ENCODE measurements at places on chromosomes 13 and 19. TPM values are rescaled to one million over a fixed set of nuclear protein-coding genes. Genes with fewer than 3 reads are reported as not detected.

The EXOC3L2 gene
- not detected for total RNA-seq

The COLGALT1 gene
- 74.7 TPM for total RNA-seq

The CD33 gene
- 0.58 TPM for total RNA-seq

The FCGBP gene
- total RNA-seq = 79.4 TPM

The CASP14 gene
- not detected for total RNA-seq

The CPT1C gene
- 1.5 TPM for total RNA-seq

The TIMM44 gene
- 71.6 TPM for total RNA-seq

The SYNGR4 gene
- total RNA-seq = not detected

The CBARP gene
- total RNA-seq = not detected

GRCh38 chr13:21402586-21403307 lies 56.4 kb downstream of the ZDHHC20 start:
- H3K27me3 ChIP-seq = no peaks in the 10 kb centered on the region
- H3K4me3 ChIP-seq = no peak overlapping the region
- H3K4me1 ChIP-seq = peaks cover 15% of the 10 kb centered on the region
- no peak overlapping the region for H3K27ac ChIP-seq
- DNase-seq = no peak
- H3K36me3 ChIP-seq = no peaks in the 10 kb centered on the region

DNA sequence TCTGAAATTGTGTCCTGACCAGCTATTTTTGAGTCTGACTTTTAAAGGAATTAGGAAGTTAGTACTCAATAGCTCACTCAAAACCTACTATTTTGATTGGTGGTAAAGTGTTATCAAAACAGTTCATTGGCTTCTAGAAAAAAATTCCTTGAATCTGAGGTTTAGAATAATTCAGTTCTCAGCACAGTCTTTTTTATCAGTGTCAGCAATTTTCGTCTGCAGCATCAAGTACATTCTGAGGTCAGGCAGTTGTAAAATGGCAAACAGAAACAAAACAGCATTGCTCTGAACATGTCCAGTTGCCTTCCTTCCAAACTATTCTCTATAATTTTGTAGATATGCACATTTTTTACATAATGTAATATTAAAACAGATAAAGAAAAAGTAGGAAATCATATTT lies 1644.1 kb downstream of the SLITRK5 start:
- no peaks in the 10 kb centered on the region for H3K4me1 ChIP-seq
- no peak overlapping the region for H3K4me3 ChIP-seq
- no peak overlapping the region for H3K27ac ChIP-seq

GRCh38 chr13:44165221-44165888 lies 208.3 kb upstream of the SERP2 start:
- H3K4me3 ChIP-seq = no peak overlapping the region
- H3K27me3 ChIP-seq = no peaks in the 10 kb centered on the region
- no peaks in the 10 kb centered on the region for H3K36me3 ChIP-seq

DNA sequence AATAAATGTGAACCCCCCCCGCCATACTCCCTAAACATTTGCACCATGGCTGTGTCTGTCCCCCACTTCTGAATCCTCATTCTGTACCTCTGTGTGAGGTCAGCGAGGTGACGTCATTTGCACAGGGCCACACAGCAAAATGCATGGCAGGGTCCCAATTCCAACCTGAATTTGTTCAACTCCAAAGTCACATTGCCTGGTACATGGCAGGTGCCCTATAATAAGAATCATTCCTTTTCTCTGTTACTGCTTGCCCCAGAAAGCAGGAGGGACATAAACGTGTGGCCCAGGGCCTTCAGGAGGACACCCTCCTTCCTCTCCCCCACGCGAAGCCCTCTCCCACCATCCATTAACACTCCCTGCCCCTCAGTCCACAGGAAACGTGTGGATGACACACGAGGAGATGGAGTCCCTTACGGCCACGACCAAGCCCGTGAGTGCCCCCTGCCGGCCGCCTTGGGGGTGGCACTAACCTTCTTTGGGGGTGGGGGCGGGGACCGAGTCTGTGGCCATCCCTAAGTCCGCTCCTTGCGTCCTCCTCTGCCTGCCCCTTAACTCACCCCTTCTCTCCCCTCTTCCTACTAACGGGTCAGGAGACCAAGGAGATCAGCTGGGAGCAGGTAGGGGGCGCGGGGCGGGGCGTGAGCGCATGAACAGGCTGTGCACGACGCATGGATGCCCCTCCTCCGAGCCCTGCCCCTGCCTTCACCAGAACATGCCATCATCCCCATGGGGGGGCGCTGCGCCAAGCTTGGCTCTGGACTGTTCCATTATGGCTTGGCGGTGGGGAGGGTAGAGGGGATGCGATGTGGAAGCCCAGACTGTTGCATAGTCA lies 9.4 kb downstream of the HRC start:
- H3K4me1 ChIP-seq = peaks cover 39% of the 10 kb centered on the region
- no peak overlapping the region for H3K27ac ChIP-seq
- H3K4me3 ChIP-seq = no peak overlapping the region
- H3K27me3 ChIP-seq = peaks cover 31% of the 10 kb centered on the region

DNA sequence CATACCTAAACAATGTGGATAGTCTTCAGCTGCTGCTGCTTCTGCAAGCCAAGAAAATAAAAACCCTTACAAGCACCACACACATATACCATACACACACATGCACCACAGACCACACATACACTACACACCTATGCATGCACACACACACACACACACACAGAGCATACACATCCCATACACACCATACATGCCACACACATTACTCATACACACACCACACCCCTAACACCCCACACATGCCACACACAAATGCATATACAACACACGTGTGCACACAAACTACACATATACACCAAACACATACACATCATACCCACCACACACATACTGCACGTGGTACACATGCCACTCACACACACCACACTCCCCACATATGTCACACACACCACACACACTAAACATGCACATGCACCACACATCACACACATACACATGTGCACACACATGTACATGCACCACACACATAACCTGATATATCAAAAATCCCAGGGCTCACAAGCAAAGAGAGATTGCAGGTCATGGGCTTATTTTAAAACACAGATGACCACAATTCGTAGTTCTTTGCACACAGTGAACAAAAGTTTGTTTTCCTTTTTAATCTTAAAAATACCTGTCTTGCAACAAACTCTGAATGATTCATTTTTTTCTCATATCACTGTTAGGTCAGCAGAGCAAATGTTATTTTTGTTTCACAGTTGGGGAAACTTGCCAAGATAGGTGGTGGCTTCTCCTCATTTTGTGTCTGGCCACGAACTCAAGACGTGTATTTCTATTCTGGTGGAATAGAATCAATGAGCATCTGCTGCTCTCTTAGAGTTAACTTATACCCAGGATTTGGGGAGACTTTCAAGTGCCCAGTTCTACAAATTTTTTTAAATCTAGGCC lies 456.6 kb downstream of the FGF9 start:
- H3K27ac ChIP-seq = no peak overlapping the region
- no peaks in the 10 kb centered on the region for H3K36me3 ChIP-seq
- peaks cover 6% of the 10 kb centered on the region for H3K4me1 ChIP-seq
- H3K4me3 ChIP-seq = no peak overlapping the region

- no peak for DNase-seq
- no peak overlapping the region for H3K4me3 ChIP-seq
- H3K27ac ChIP-seq = no peak overlapping the region
- H3K4me1 ChIP-seq = no peaks in the 10 kb centered on the region
These were observed 1358.1 kb downstream of the EFNB2 start for GRCh38 chr13:105177265-105177900.

- no peak for DNase-seq
- H3K27me3 ChIP-seq = no peaks in the 10 kb centered on the region
- H3K4me1 ChIP-seq = peaks cover 44% of the 10 kb centered on the region
- peak overlapping the region; percentile 99 for H3K27ac ChIP-seq
These were observed 685 bp upstream of the SUPT5H start for GRCh38 chr19:39444598-39445195.

GRCh38 chr13:110000534-110001345 lies 214.4 kb upstream of the IRS2 start:
- H3K4me3 ChIP-seq = no peak overlapping the region
- H3K27ac ChIP-seq = no peak overlapping the region
- no peaks in the 10 kb centered on the region for H3K4me1 ChIP-seq

GRCh38 chr19:57949702-57950101 lies 2.2 kb upstream of the ZNF256 start:
- H3K4me1 ChIP-seq = peaks cover 18% of the 10 kb centered on the region
- H3K4me3 ChIP-seq = no peak overlapping the region
- H3K27ac ChIP-seq = no peak overlapping the region
- no peak for DNase-seq
- H3K36me3 ChIP-seq = no peaks in the 10 kb centered on the region

- no peaks in the 10 kb centered on the region for H3K36me3 ChIP-seq
- H3K4me1 ChIP-seq = no peaks in the 10 kb centered on the region
- H3K27ac ChIP-seq = no peak overlapping the region
- no peak overlapping the region for H3K4me3 ChIP-seq
These were observed 504.9 kb downstream of the DIAPH3 start for GRCh38 chr13:59658738-59659330.

DNA sequence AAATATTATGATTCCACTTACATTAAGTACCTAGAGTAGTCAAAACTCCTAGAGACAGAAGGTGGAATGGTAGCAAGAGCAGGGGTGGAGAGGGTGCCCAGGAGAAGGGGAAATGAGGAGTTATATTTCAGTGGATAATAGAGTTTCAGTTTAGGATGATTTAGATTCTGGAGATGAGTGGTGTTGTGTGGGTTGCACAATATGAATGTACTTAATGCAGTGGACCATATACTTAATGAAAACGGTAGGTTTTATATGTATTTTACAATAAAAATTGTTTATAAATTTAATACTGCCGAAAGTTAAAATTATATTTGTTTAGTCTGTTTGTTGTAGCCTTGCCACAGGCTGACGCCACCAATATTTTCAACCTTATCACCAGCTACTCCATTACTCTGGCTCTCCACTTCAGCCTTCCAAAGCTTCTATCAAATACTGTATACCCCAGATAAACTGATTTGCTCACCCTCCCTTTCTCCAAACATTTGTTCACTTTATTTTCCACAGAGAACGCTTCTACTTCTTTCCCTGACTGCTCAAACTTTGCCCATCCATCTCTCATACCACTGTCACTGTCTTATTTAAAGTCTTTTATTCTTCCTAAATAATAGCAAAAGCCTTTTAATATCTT lies 1.4 kb upstream of the RBM26 start:
- no peaks in the 10 kb centered on the region for H3K36me3 ChIP-seq
- DNase-seq = no peak
- no peaks in the 10 kb centered on the region for H3K27me3 ChIP-seq
- H3K4me3 ChIP-seq = no peak overlapping the region

DNA sequence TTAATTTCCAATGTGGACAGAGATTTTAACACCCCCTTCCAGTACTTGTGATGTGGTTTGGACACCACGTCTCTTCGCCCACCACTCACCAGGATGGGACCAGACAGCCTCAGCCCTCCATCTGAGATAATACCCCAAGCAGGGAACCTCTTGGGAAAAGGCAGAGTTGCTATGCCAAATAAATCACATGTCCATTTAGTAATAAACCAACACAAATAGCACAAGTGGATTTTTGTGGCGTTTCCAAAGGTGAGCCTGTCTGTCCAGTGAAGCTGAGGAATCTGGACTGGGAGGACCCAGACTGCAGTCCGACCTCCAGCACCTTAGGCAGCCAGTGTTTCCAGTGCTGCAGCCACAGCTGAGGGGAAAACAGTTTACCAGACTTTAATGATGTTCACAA lies 34.1 kb upstream of the GAS6 start:
- H3K4me1 ChIP-seq = no peaks in the 10 kb centered on the region
- no peak for DNase-seq
- H3K27me3 ChIP-seq = peaks cover 7% of the 10 kb centered on the region
- no peak overlapping the region for H3K4me3 ChIP-seq

DNA sequence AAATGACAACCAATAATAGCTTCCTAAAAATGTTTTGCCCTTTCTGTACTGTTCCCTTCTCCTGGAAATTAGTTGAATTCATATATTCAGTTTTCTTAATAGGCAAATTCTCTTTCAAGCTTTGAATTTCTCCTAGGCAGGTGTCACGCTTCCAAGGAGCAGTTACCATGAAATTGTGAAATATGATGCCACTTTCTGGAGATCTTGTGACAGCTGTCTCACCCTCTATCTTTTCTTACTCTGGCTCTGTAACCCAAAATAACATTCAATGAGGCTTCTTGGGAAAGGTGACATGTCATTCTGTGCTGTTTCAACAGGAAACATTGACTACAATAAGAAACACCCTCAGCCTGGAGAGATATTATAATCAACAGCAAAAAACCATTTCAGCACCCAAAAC lies 80.3 kb upstream of the MRI1 start:
- H3K36me3 ChIP-seq = no peaks in the 10 kb centered on the region
- no peak overlapping the region for H3K27ac ChIP-seq
- H3K4me3 ChIP-seq = no peak overlapping the region
- no peaks in the 10 kb centered on the region for H3K4me1 ChIP-seq
- H3K27me3 ChIP-seq = no peaks in the 10 kb centered on the region

DNA sequence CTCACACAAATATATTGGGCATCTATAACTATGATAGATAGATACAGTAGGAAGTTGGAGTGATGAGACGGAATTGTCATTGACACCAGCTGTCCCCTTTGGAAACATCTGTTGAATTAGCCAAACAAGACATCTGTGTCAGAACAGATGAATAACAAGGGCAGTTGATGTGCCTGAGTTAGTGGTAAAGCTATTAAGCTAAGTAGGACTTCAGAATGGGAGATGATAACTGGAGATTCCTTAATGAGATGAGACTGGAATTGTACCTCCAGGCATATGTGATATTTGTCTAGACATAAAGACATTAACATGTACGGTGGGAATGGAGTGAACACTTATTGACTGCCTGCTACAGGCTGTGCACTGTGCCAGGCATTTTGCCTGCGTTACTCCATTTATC lies 78.7 kb downstream of the MBNL2 start:
- H3K27ac ChIP-seq = no peak overlapping the region
- H3K4me1 ChIP-seq = peaks cover 17% of the 10 kb centered on the region

- H3K27me3 ChIP-seq = no peaks in the 10 kb centered on the region
- no peak for DNase-seq
- no peak overlapping the region for H3K4me3 ChIP-seq
- no peaks in the 10 kb centered on the region for H3K36me3 ChIP-seq
These were observed 55.1 kb downstream of the RXFP2 start for GRCh38 chr13:31794452-31794851.

GRCh38 chr19:53308339-53308811 lies 25.2 kb upstream of the ZNF845 start:
- H3K36me3 ChIP-seq = no peaks in the 10 kb centered on the region
- H3K4me3 ChIP-seq = no peak overlapping the region
- DNase-seq = no peak
- H3K4me1 ChIP-seq = no peaks in the 10 kb centered on the region

- no peaks in the 10 kb centered on the region for H3K27me3 ChIP-seq
- H3K36me3 ChIP-seq = no peaks in the 10 kb centered on the region
- DNase-seq = no peak
These were observed 155.7 kb downstream of the TNFRSF19 start for GRCh38 chr13:23725922-23726321.

All from CD4-positive, alpha-beta memory T cell (primary cell).